ENCODE measurements at places on chromosomes 16 and 17.

DNA sequence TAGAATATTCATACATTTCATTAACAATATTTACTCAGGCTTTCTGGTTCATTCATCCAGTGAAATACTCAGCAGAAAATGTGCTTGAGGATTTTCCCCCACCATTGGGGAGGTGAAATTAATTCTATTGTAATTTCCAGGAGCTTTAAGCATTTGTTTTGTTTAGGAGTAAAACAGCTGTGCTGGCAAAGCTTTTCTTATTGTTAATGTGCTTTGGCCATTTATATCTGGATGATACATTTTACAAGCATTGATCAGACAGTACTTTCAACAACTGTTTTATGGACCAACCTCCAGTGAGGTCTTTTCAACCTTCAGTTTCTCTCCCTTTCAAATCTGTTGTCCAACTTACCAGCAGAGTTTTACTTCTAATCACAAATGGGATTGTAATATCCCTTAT, 672.4 kb downstream of the CDH11 start:
- no peak for DNase-seq

DNA sequence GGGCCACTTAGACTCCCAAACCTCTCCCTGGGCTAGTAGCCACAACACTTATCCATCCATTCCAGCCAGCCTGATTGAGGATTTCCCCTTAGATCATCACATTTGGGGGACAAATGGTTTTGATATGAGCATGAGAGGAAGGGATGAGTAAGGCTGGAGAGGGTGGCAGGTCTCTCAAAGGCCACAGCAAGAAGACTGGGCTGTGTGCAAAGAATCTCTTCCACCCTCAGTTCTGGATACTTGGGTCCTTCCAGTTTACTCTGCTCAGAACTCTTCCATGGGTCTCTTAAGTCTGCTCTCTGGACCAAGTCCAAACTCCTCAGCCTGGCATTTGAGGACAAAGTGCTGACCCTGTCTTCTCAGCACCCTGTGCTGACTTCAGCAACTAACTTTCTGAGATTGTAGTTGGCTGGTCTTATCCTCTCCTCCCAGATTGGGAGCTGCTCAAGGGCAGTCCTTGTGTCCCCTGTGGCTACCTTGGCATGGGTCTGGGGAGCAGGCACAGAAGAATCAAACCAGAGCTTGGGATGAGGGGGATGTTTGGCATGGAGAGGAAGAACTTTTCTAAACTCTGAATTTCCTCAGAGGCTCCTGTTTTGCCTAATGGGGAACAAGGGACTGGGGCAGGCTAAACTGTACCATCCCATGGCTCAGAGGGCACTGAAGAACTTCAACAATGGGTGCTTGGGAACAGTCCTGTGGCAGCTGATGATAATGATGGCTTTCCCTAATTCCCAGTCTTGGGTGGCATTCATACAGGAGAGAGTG, 3.1 kb upstream of the NFATC3 start:
- DNase-seq, result no peak

GRCh38 chr17:4209611-4210010, 54.2 kb downstream of the ANKFY1 start:
- no peak for DNase-seq

GRCh38 chr16:7344830-7345780, 12.5 kb downstream of the RBFOX1 start:
- DNase-seq, result no peak

DNA sequence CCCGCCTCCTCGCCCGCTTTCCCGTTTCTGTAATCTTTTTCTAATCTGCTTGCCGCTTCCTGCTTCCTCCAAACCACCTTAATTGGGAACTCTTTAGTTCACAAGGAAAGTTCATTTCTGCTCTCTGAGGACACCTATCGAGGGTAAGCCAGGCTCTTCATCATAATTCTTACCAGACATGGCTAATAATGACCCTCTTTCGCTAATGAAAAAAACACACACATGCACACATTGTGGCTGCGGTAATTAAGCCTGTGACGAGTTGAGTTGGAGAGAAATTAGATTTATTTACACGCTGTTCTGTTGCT, 100.6 kb downstream of the ZNF423 start:
- peak; percentile 37 for DNase-seq

All from ACHN (cell line).